ENCODE measurements at places on chromosomes 12 and 14. TPM values are rescaled to one million over a fixed set of nuclear protein-coding genes. Genes with fewer than 3 reads are reported as not detected.

Gene CHMP4A
- 32.4 TPM for total RNA-seq

Gene PGF
- total RNA-seq, result 7.9 TPM

Gene IKZF4
- 24.1 TPM for total RNA-seq

Gene FAM222A
- 18.1 TPM for total RNA-seq

Gene DDHD1
- 38.1 TPM for total RNA-seq

Gene CLEC9A
- not detected for total RNA-seq

Gene BICD1
- total RNA-seq, result 561 TPM

Gene HRK
- total RNA-seq, result 2.4 TPM

Gene GARIN6
- total RNA-seq, result not detected

Gene SLC24A4
- total RNA-seq, result 0.34 TPM

Gene PRH2
- not detected for total RNA-seq

Gene IL22
- not detected for total RNA-seq

Gene SLCO1B1
- not detected for total RNA-seq

DNA sequence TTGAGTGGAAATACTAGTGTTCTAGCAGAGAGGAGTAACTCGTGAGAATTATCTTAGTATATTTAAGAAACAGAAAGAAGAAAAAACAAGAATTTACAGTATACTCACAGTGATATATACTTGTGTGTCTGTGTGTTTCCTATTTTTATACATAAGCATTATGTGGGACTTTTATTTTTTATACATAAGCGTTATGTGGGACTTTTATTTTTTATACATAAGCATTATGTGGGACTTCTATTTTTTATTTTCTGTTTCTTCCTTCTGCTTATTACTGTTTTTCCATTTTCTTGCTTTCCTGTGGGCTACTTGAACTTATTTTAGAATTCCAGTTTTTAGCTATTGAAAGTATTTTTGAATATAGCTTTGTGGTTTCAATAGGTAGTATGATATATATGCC, 6.9 kb upstream of the ZNF140 start:
- H3K27ac ChIP-seq, result no peak overlapping the region
- no peaks in the 10 kb centered on the region for H3K27me3 ChIP-seq
- peaks cover 12% of the 10 kb centered on the region for H3K36me3 ChIP-seq

DNA sequence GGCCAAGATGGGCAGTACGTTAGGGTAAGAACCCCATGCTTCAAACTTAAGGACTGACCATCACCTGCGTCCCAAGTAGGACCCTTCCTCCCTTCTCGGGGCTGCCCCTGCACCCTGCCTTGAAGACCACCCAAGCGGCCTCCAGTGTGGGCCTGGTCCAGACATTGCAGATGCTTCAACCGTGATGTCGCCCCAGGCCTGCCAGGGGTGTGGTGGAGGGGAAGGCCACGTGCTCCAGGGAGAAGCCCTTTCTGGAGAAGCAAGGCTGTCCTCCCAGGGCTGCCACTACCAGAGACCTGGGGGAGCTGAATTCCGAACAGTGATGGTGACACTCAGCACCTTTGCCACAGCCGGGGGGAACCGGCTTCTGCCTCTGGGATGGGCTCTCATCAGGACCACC, 13.3 kb downstream of the NGB start:
- H3K4me3 ChIP-seq, result no peak overlapping the region
- no peak for DNase-seq
- peaks cover 2% of the 10 kb centered on the region for H3K4me1 ChIP-seq
- H3K27me3 ChIP-seq, result peaks cover 12% of the 10 kb centered on the region
- H3K36me3 ChIP-seq, result no peaks in the 10 kb centered on the region

- H3K4me1 ChIP-seq, result no peaks in the 10 kb centered on the region
- H3K27me3 ChIP-seq, result peaks cover 15% of the 10 kb centered on the region
- no peak overlapping the region for H3K4me3 ChIP-seq
- DNase-seq, result no peak
- no peaks in the 10 kb centered on the region for H3K36me3 ChIP-seq
- H3K27ac ChIP-seq, result no peak overlapping the region
These were observed 29.2 kb upstream of the PLEKHG6 start for GRCh38 chr12:6281081-6281809.

- peaks cover 9% of the 10 kb centered on the region for H3K4me1 ChIP-seq
- H3K4me3 ChIP-seq, result no peak overlapping the region
- no peak for DNase-seq
These were observed 139.3 kb downstream of the TTC7B start for GRCh38 chr14:90676912-90677311.

DNA sequence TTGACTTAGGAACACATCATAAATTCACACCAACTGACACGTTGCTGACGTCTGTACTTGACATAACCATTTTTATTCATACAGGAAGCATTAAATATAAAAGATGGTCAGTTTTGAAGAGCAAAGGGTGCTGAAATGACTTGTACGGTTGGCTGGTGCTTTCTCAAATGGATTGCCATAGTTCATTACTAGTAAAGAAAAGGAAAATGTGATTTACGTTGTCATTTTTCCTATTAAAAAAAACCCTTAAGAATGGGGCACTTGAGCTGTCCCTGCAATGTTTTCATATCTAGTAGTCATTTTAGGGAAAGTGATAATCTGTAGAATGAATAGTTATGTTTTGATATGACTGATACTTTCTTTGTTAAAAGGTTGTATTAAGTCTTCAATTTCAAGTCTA, 22.5 kb upstream of the MANSC4 start:
- DNase-seq, result no peak
- no peak overlapping the region for H3K4me3 ChIP-seq
- H3K27ac ChIP-seq, result no peak overlapping the region
- peaks cover 3% of the 10 kb centered on the region for H3K27me3 ChIP-seq
- peaks cover 4% of the 10 kb centered on the region for H3K4me1 ChIP-seq
- peaks cover 3% of the 10 kb centered on the region for H3K36me3 ChIP-seq

- DNase-seq, result no peak
- no peak overlapping the region for H3K4me3 ChIP-seq
- H3K27me3 ChIP-seq, result peaks cover 2% of the 10 kb centered on the region
- no peaks in the 10 kb centered on the region for H3K4me1 ChIP-seq
- no peaks in the 10 kb centered on the region for H3K36me3 ChIP-seq
These were observed 51.4 kb upstream of the ANO2 start for GRCh38 chr12:5996459-5996858.

- no peaks in the 10 kb centered on the region for H3K4me1 ChIP-seq
- no peaks in the 10 kb centered on the region for H3K27me3 ChIP-seq
- H3K36me3 ChIP-seq, result peaks cover 11% of the 10 kb centered on the region
- no peak overlapping the region for H3K4me3 ChIP-seq
- no peak overlapping the region for H3K27ac ChIP-seq
- DNase-seq, result no peak
These were observed 22.8 kb downstream of the GALNT8 start for GRCh38 chr12:4743046-4743445.

- peaks cover 2% of the 10 kb centered on the region for H3K27me3 ChIP-seq
- H3K4me1 ChIP-seq, result no peaks in the 10 kb centered on the region
- no peak overlapping the region for H3K4me3 ChIP-seq
- no peak overlapping the region for H3K27ac ChIP-seq
- DNase-seq, result no peak
These were observed 13.3 kb upstream of the MAX start for GRCh38 chr14:65115615-65116014.

DNA sequence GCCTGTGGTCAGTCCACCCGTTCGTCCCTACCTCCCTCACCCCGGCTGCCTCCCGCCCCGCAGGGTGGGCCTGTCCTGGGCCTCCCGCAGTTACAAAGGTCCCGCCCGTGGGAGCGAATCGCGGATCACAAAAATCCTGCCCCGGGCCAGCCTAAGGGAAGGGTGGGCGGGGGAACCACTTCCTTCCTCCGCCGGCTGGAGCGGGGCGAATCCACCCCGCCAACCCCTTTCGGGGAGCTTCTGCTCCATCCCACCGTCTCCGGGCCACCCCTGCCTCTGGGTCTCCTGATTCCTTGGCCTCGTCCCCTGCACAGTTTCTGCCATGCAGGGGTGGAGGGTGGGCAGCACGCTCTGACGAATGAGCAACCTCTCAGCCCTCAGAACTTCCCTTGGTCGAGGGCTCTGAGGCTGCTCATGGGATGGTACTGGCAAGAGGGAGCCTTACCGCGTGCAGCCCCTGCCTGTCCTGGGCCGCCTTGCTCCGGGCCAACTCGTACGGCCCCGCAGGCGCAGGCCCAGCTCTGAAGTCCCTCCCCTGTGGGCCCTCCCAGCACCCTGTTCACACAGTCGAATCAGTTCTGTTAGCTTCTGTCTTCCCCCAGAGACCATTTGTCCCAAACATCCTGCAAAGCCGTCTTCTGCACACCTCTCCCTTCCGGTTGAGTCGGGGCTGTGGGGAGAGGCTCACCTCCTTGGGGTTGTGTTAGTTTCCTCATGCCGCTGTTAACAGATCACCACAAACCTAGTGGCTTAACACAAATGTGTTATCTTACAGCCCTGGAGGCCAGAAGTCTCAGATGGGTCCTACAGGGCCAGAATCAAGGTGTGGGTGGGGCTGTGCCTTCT, 589 bp upstream of the HVCN1 start:
- DNase-seq, result peak; percentile 34
- peak overlapping the region; percentile 75 for H3K4me3 ChIP-seq
- H3K27me3 ChIP-seq, result peaks cover 28% of the 10 kb centered on the region
- no peak overlapping the region for H3K27ac ChIP-seq

GRCh38 chr12:54388237-54389133, 4.0 kb upstream of the ZNF385A start:
- H3K4me3 ChIP-seq, result no peak overlapping the region
- peaks cover 5% of the 10 kb centered on the region for H3K27me3 ChIP-seq
- no peak overlapping the region for H3K27ac ChIP-seq
- H3K36me3 ChIP-seq, result peaks cover 4% of the 10 kb centered on the region
- no peak for DNase-seq
- peaks cover 47% of the 10 kb centered on the region for H3K4me1 ChIP-seq

- H3K27me3 ChIP-seq, result peaks cover 9% of the 10 kb centered on the region
- peaks cover 15% of the 10 kb centered on the region for H3K4me1 ChIP-seq
- no peak overlapping the region for H3K27ac ChIP-seq
- no peak for DNase-seq
- no peaks in the 10 kb centered on the region for H3K36me3 ChIP-seq
These were observed 46.7 kb upstream of the CORO1C start for GRCh38 chr12:108778053-108778452.

DNA sequence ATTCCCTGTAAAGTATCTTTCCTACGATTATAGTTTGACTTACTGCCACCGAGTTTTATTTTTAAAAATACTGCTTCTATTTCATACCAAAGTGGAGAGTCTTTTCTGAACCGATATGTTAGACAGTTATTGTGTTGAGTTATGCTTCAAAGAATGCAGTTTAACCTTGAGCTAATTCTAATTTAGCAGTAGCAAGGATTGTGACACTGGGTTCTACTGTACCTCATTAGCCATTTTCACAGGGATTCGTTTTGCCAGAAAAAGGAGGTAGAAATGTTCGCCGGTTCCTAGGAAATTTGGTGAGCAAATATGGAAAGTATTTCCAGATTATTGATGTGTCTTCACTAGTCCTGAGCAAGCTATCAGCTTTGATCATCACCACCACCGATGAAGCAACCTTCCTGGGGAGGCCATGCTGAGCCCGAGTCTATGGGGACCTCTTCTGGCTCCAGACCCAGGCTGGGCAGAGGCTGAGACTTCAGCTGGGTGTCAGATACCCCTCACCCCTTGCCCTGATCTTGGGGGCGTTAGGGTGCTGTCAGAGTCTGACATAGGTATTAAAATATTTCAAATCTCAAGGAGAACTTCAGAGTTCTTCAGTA, 13.6 kb downstream of the GLRX5 start:
- no peak for DNase-seq
- H3K4me3 ChIP-seq, result no peak overlapping the region
- no peak overlapping the region for H3K27ac ChIP-seq
- H3K4me1 ChIP-seq, result peaks cover 7% of the 10 kb centered on the region

DNA sequence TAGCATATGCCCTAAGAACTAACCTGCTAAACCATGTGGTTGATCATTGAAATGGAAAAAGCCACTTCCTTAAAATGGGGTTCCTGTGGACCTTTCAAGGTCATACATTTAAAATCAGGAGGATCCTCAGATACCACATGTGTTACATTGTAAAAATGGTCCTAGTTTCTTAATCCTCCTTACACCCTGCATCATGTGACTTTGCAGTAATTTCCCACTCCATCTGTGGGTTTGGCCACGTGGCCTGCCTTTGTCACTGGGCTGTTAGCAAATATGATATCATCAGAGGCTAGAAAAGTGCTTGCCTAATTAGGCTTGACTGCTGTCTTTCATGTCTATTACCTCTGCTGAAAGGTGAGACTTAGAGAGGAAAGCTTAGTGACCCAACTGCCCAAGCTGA, 70.7 kb downstream of the CMKLR1 start:
- no peak for DNase-seq
- H3K4me1 ChIP-seq, result peaks cover 15% of the 10 kb centered on the region
- peaks cover 4% of the 10 kb centered on the region for H3K27me3 ChIP-seq
- H3K4me3 ChIP-seq, result no peak overlapping the region
- peaks cover 2% of the 10 kb centered on the region for H3K36me3 ChIP-seq

GRCh38 chr12:55619354-55620138, 17.1 kb upstream of the OR10P1 start:
- DNase-seq, result no peak
- H3K4me1 ChIP-seq, result peaks cover 2% of the 10 kb centered on the region
- H3K27ac ChIP-seq, result no peak overlapping the region
- no peak overlapping the region for H3K4me3 ChIP-seq
- peaks cover 28% of the 10 kb centered on the region for H3K36me3 ChIP-seq
- H3K27me3 ChIP-seq, result no peaks in the 10 kb centered on the region

DNA sequence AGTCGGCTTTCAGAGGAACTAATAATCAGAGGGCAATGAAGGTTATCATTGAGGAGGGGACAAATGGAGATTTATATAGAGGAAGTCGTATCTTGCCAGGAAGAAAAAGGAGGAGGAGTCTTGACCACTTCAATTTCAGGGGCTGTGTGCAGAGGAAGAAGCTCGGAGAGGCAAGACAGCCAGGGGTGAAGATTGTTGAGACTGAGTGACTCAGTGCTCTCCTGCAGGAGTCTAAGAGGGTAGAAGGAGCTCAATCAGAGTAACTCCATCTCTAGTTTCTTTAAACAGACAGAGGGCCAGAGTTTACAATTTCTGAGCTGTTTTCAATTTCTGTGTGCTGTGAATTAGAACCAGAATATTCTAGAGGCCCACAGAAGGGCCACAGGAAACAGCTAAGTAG, 439.3 kb upstream of the PRICKLE1 start:
- H3K36me3 ChIP-seq, result peaks cover 18% of the 10 kb centered on the region
- H3K4me1 ChIP-seq, result no peaks in the 10 kb centered on the region
- no peak overlapping the region for H3K4me3 ChIP-seq
- DNase-seq, result no peak

- peak; percentile 49 for DNase-seq
- peaks cover 50% of the 10 kb centered on the region for H3K4me1 ChIP-seq
- peaks cover 13% of the 10 kb centered on the region for H3K36me3 ChIP-seq
- peak overlapping the region; percentile 100 for H3K27ac ChIP-seq
- H3K27me3 ChIP-seq, result peaks cover 14% of the 10 kb centered on the region
These were observed 23.5 kb downstream of the CCDC92 start for GRCh38 chr12:123948796-123949769.

GRCh38 chr12:91884230-91884629, 261.4 kb downstream of the BTG1 start:
- no peak for DNase-seq
- H3K27ac ChIP-seq, result no peak overlapping the region
- H3K27me3 ChIP-seq, result no peaks in the 10 kb centered on the region
- H3K4me1 ChIP-seq, result peaks cover 3% of the 10 kb centered on the region
- no peak overlapping the region for H3K4me3 ChIP-seq
- H3K36me3 ChIP-seq, result no peaks in the 10 kb centered on the region

DNA sequence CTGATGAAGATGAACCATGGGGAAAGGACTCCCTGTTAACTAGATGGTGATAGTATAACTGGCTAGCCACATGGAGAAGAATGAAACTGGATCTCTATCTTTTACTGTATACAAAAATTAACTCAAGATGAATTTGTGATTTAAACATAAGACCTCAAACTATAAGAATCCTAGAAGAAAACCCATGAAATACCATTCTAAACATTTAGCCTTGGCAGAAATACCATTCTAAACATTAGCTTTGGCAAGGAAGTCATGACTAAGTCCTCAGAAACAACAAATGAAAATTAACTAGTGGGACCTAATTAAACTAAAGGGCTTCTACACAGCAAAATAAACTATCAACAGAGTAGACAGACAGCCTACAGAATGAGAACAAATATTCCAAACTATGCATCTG, 28.4 kb upstream of the NOVA1 start:
- H3K4me1 ChIP-seq, result peaks cover 4% of the 10 kb centered on the region
- DNase-seq, result no peak
- H3K27ac ChIP-seq, result no peak overlapping the region
- H3K27me3 ChIP-seq, result no peaks in the 10 kb centered on the region
